ENCODE measurements at places on chromosomes 7 and 10. TPM values are rescaled to one million over a fixed set of nuclear protein-coding genes. Genes with fewer than 3 reads are reported as not detected.
A peak's percentile ranks its signal among the peaks of the same experiment; 100 is the strongest.

GRCh38 chr10:44193567-44194220 lies 191.2 kb downstream of the CXCL12 start:
- no peak for ATAC-seq

DNA sequence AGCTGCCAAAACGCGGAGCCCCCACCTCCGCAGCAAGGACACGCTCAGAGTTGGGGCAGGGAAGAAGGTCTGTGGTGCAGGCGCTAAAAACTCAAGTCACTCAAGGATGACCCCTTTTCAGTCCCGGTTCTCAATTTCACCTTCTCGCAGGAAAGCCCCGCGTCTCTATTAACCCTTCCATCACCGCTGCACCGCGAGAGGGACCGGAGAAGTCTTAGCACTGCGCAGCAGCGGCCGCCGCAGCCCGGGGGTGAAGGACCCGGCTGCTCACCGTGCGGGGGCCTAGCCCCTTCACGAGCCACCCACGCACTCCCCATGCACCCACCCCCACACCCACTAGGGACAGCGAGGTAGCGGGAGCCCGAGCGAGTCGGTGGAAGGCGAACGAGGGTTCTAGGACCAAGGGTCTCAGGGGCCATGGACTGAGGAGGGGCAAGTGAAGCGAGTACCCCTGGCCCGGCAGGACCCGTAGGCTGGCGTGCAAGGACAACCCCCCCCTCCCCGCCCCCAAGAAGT lies 162.9 kb downstream of the SH3PXD2A start:
- ATAC-seq, result no peak

Gene SLC18A2
- total RNA-seq, result 0.16 TPM

Gene PHKG1
- 3.9 TPM for total RNA-seq

DNA sequence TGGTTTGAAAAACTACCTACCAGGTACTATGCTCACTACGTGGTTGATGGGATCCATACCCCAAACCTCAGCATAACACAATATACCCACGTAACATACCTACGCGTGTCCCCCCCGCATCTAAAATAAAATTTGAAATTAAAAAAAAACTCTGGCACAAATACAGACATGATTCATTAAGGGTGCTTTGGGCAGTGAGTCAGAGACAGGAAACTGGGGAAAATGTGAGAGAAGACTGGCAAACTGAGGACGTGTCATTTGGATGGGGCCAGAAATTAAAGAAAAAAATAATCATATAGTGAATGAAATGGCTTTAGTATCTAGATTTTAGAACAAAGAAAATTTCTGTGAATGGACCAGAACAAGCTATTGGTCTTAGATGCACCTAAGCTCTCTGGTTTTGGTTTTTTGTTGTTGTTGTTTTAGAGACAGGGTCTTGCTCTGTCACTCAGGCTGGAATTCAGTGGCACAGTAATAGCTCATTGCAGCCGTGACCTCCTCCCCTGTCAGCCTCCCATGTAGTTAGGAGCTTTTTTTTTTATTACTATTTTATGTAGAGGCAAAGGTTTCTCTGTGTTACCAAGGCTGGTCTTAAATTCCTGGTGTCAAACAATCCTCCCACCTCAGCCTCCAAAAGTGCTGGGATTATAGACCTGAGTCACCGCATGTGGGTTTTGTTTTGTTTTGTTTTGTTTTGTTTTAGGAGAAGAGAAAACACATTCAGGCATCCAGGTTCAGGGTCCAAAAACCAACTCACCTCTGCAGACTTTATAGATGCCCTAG lies 5.9 kb upstream of the PRSS58 start:
- no peak for ATAC-seq

DNA sequence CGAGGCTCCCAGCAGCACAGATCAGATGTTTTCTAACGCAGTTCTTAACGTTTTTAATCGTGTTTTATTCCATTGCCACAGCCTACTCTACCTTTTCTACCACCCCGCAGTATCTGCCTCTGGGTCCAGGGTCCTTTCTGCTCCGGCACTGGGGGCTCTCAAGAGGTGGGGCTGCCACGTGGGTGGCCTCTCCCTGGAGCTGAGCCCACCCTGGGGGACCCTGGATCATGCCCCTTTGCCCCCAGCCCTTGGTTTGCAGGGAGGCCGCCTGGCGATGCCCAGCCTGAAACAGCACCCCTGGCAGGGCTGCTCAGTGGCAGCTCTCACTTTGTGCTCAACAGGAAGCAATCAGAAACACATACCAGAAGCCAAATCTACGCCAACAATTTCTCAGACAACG lies 25.3 kb downstream of the PDIA4 start:
- no peak for ATAC-seq

Gene PNLIPRP1
- 0.06 TPM for total RNA-seq

DNA sequence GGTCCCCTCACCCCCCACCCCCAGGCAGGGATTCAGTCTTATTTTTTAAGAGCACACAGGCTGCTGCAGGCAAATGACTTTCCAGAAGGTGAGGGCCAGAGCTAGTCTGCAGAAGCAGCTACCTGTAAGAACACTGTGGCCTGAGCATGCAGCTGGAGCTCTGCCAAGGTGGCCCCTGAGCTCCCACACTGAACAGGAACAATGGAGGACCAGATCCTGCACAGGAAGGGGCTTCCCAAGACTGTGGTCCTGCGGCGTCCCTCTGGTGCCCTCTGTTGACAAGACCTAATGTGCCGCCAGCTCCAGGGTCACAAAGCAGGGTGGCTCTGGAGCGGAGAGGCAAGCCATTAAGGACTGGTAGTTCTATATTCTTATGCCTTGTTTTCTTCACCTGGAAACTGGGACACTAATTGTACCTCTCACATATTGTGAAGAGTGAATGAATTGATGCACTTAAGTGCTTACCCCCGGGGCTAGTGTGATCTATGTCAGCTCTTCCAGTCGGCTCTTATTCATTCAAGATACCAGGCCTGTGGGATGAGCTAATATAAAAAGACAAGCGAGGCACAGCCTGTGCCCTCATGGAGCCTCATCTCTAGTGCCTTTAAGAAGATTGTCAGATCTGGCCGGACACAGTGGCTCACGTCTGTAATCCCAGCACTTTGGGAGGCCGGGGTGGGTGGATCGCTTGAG lies 8.0 kb upstream of the BEND7 start:
- ATAC-seq, result peak; percentile 81

DNA sequence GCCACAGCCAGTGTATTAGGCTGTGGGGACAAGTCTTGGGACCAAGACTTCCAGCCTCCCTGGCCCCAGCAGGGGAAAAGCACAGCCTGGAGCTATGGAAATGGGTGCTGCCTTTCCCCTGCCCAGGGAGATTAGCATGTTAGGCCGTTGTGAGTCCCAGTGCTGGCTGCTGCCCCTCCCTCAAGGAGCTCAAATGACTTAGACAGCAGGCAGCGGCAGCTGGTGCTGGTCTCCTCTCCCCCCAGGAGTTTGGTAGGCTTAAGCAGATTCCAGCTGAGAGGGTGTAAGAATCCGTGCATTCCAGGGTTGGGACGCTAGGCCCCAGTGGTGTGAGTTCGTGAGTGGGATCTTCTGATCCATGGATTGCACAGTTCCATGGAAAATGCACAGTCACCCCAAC lies 301.5 kb upstream of the PHF14 start:
- ATAC-seq, result no peak

- ATAC-seq, result peak; percentile 8
Observed at GRCh38 chr10:29555091-29555745, 79.6 kb downstream of the SVIL start.

DNA sequence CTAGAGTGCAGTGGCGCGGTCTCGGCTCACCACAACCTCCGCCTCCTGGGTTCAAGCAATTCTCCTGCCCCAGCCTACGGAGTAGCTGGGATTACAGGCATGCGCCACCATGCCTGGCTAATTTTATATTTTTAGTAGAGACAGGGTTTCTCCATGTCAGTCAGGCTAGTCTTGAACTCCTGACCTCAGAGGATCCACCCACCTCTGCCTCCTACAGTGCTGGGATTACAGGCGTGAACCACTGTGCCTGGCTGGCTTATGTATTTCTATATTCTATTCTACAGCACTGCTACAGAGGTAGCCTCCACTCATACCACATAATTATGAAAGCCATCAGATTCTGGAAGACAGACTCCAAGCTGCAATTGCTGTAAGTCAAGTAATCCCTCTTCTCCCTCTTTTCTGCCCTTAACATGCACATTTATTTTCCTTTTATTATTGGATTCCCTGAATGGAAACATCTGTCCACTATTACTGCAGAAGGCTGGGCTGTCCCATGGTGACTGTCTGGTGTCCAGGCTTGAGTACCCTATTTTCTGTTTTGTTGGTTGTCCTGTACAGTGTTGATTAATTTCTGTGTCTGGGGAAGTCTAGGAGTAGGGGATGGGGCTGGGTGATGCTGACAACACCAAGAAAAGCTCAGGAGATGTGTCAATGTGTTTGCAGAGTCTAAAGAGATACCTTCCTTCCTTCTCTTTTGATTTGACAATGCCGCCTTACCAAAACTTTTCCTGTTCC lies 5.8 kb upstream of the ZNF487 start:
- ATAC-seq, result peak; percentile 54

Gene GHRHR
- total RNA-seq, result not detected

Gene WNT8B
- total RNA-seq, result 0.62 TPM

Gene PRKCQ
- total RNA-seq, result 3.9 TPM

DNA sequence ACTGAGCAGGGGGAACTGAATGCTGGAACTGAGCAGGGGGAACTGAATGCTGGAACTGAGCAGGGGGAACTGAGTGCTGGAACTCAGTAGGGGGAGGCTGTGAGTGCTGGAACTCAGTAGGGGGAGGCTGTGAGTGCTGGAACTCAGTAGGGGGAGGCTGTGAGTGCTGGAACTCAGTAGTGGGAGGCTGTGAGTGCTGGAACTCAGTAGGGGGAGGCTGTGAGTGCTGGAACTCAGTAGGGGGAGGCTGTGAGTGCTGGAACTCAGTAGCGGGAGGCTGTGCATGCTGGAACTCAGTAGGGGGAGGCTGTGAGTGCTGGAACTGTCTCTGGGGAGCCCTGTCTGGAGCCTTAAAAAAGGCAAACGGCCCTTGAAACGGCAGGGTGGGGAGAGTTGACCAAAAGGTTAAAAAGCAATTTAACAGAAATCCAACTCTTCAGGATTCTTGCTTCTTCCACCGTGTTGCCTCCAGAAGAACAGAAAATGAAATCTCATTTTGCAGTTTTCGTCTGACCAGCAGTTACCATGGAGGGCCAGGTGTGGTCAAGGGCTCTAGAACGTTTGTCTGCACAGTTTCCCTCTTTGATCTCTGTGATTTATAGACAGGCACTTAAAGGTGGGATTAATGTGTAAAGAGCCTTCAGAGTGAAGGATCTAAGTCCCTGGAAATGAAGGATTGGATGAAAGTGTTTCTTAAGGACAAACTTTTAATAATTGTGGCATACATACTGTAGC lies 19.1 kb downstream of the DOCK1 start:
- ATAC-seq, result no peak

DNA sequence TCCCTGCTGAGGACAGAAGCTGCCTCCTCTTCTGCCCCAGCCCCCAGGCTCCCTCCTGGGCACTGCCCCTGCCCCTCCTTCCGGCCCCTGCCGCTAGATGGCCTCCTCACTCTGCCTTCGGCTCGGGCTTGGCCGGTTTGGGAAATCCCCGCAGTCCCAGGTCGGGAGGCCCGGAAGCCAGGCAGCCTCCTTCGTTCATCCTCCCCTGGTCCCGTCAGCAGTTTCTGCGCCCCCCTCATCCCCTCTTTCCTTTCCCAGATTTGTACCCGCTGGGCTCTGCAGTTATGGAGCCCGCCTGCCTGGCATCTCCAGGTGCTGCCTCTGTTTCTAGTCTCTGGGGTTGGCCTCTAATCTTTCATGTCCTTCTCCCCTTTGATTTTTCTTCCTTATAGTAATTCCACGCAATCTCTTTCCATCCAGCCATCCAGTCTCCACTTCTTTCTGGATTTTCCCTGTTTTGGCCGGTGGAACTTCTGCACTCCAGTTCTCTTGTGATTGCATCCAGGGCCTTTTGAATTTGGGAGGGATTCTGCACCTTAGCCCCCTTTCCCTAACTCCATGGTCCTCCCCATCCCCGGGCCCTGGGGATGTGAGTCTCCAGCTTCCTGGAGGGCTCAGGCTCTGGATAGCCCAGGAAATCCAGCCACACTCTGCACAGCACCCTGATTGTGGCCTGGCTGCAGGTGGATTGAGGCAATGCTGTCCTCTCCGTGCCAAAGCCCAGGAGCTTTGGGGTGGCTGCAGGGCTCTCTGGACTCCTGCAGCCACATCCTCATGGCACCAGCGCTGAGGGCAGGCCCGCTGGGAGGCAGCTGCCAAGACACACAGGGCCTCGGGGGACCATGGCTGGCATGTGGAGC lies 3.3 kb upstream of the SHH start:
- ATAC-seq, result no peak
